ENCODE measurements at places on chromosomes 6 and 20.

DNA sequence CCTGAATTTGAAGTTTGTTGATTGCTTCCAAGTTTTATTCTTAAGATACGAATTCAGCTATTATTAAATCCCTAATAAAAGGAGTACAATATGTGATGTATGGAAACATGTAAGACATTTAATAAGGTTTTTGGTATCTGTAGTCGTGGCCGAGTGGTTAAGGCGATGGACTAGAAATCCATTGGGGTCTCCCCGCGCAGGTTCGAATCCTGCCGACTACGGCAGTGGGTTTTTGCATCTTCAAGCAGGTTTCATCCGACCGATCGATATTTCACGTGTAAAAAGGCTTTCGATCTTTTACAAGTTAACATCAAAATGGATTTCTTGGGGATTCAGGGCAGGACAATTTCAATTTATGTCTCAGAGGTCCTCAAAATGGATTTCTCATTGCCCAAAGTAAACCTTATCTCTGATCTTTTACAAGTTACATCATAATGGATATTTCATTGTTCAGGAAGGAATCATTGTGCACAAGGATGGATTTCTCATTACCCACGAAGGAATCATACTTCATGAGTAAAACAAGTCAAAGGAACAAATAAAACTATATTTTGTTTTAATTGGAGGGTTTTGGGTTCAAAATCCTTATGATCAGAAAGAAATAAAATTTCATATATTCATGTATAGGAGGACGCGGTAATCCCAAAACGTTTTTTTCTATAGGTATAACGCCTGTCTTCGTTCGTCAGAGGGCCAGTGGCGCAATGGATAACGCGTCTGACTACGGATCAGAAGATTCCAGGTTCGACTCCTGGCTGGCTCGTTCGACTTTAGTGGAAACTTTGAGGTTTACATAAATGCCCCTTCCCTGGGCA is 37.3 kb upstream of the BTN3A2 start:
- no peak for DNase-seq

GRCh38 chr20:63067266-63067635 is 60.5 kb upstream of the BHLHE23 start:
- DNase-seq, result no peak

- DNase-seq, result no peak
Measured at GRCh38 chr6:13274707-13275434, 53.5 kb downstream of the TBC1D7 start.

DNA sequence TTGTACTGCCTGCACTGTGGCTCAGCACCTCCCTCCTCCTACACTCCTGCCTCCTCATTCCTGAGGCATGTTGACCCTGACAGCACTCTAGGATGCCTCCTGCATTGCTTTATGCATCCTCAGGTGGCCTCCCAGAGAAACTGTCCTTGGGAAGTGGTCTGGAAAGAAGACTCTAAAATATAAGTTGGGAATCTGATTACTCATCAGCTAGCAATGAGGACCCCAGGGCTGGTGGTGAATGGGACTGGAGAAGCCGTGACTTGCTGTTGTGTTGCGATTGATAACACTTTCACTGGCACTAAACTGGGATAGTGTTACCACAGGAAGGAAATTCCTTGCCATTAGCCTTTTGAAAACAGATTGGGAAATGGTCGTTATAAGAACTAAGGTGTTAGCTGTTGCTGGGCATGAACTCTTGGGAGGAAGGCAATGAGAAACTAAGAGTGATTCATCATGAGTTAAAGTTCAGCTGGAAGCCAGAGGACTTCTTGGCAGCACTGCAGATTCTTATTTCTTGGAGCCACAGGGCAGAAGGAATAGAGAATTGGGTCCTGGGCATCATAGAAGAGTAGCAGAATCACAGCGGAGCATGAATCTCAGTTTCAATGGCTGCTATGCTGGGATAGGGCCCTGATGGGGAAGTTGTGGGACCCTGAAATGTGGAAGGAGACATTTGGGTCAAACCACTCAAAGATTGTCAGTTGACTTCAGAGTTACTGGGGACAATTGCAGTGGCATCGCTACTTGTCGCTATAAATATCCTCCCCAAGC is 10.1 kb upstream of the SIRPD start:
- no peak for DNase-seq

- DNase-seq, result no peak
Measured at GRCh38 chr6:89679215-89680120, 40.9 kb upstream of the LYRM2 start.

- no peak for DNase-seq
Measured at GRCh38 chr6:166786704-166787293, 159.7 kb upstream of the RPS6KA2 start.

DNA sequence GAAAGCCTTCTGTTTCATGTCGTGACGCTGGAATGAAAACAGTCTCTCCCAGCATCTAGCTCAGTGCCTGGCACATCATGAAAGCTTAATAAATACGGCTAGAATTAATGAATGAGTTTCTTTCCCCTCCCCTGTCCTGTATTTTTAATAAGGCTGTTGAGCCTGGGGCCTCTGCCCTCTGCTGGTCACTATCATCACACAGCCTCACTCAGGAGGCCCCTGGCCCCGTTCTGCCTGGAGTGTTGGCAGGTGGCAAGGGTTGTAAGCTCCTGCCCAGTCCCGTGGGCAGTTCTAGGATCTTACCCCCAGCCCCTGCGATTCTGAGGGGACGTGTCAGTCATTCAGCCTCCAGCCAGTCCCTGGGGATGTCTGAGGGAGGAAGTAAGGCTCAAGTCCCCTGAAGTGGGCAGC is 41.4 kb downstream of the PHACTR3 start:
- no peak for DNase-seq

GRCh38 chr20:62921119-62921687 is 5.1 kb downstream of the DIDO1 start:
- DNase-seq, result peak; percentile 35

DNA sequence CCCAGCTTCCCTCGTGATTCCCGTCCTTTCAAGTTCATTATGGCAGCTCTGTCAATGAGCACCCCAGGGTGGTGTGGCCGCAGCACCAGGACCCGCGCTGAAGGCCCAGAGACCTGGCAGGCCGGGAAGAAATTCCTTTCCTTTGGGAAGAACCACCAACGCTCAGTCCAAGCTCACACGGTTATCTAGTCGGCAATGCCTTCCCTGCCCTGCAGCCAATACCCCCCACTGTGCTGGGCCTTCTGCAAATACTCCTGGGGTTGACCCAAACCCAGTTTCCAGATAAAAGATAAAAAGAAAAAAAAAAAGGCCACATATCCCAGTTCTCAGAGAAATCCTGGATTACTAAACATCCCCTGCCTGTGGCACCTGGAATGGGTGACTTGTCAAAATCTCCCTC is 28.7 kb downstream of the PXDC1 start:
- DNase-seq, result no peak

DNA sequence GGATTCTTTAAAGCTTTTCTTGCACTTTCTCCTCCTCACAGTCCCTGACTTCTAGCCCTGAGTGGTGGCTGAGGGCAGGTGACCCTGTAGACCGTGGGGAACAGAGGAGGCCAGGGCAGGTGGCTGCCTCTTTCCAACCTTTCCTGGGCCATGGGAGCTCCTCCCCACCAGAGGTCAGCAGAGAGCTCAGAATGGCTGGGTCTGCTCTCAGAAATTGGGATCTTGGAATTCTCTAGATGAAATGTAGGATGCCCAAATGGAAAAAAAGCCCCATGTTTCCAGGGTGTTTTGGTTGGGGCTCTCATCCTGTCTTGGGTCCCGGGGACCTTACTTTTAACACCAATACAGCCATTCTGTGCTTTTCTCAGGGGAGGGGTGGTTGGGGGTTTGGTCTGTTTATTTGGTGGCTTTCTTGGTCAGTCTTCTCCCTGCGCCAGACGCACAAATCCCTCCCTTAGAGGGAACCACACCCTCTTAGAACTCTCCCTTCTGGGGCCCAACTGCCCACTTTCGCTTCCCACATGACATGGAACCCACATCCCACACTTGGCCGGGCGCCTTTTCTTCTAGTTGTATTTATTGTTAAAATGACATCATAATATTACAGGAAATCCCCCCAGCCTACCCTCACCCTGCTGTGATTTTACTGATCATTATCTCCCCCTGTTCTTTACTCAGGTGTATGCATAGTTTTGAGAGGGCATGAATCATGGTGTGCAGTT is 17.9 kb downstream of the GNAS start:
- peak; percentile 33 for DNase-seq

GRCh38 chr6:143536461-143536865 is 24.9 kb upstream of the FUCA2 start:
- peak; percentile 18 for DNase-seq

- DNase-seq, result no peak
Measured at GRCh38 chr6:168147205-168147738, 68.3 kb upstream of the FRMD1 start.

GRCh38 chr20:36399147-36399968 is 93.2 kb downstream of the DLGAP4 start:
- no peak for DNase-seq

GRCh38 chr6:170025341-170025911 is 265.5 kb downstream of the DLL1 start:
- DNase-seq, result no peak

- DNase-seq, result no peak
Measured at GRCh38 chr6:106324726-106325335, 729 bp downstream of the ATG5 start.

GRCh38 chr6:43625393-43625992 is 3.6 kb downstream of the GTPBP2 start:
- DNase-seq, result no peak

DNA sequence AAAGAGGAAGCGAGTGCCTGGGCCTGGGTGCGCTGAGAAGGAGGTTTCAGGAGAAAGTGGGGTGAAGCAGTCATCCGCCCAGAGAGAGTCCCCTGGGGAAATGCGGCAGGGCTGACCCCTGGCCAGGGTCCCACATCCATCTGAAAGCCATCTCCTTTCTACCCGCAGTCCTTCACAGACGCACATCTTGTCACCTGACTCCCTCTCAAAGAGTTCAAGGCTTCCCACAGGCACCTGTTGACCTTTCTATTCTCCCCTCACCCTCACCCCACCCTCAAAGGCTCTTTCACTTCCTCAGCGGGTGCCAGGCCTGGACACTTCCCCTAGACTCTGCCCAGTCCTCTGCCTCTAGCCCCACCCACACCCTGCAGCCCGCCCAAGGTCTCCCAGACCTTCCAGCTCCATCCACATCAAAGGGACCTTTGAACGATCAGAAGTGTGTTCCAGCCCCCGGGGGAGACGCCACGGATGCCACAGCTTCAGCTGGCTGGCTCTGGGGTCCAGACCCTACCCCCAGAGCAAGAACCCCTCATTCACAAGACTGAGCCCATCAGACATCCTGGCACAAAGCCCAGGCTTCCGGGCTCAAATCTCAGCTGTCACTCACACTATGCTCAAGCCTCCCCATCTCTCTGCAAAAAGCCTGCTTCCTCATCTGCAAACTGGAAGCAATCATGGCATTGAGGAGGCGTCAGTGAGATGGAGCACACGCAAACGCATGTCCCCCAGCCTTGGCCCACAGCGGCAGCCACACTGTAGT is 2.1 kb downstream of the CTSZ start:
- no peak for DNase-seq

- DNase-seq, result no peak
Measured at GRCh38 chr20:50249447-50250388, 59.1 kb downstream of the CEBPB start.

DNA sequence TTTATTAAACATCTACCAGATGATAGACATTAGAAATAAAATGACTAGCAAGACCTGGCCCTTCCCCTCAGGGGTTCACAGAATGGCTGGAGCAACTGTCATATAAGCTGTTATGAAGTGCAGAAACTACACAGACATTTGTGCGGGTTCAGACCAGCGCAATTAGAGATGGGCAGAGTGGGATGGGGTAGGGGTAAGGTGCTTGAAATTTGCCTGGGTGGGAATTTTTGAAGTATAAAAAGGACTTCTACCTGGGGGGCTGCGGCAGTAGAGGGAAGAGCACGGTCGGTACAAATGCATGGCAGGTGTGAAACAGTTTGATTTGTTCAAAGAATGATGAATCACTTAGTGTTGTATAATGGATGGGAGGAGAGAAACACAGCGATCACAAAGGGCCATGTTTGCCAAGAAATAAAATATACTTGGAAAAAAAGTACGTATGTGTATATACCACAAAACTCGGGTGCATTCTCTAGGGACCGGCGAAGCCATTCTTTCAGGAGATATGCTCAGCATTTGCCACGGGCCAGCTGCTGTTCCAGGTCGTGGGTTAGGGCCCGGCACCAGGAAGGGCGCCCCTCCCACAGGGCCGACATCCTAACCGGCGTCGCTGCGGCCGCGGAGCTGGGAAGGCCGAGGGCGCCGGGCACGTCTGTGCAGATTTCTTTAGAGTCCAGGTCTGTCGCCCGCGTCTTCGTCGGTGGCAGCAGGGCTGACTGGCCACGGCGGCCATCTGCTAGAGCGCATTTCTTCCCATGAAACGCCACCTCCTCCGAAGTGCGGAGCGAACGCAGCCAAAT is 809 bp upstream of the NOL7 start:
- DNase-seq, result peak; percentile 12

DNA sequence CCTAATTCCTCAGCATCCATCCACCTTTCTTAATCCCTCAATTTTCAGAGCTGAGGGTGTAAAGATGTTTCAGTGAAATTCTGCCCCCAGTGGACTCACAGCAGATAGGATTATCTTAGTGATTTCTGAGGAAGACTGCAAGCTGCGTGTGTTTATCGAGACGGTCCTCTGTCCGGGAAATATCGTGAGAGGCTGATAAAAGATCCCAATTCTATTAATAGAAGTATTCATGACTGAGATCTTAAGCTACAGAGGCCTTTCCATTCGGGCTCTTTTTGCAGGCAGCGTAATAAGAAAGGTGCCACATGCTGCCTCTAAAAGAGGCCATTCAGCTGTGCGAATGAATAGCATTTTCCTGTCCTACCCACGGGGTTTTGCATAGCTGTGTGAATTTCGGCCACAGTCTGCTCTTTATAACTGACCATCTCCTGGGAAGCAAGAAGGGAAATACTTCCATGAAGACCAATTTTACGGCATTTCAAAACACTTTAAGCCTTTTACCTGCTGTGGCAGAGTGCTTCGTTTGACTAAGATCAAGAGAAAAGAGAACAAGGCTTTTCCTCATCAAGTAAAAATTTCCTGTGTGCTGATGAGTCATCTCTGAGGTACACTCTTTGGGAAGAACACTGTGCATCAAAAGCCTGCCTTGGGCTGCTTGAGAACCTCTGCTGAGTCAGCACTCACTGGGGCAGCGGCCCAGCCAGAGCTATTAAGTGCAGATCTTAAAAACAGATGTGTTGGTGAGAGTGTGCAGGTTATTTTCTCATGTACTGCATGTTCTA is 208.8 kb downstream of the ARHGAP18 start:
- no peak for DNase-seq

GRCh38 chr20:46572153-46572552 is 21.7 kb upstream of the OCSTAMP start:
- DNase-seq, result no peak

GRCh38 chr6:7747016-7747415 is 21.1 kb downstream of the BMP6 start:
- no peak for DNase-seq

- DNase-seq, result no peak
Measured at GRCh38 chr6:29553268-29554057, 6.1 kb downstream of the UBD start.

- DNase-seq, result no peak
Measured at GRCh38 chr6:8731874-8732273, 296.5 kb upstream of the SLC35B3 start.

GRCh38 chr6:107533415-107534059 is 43.6 kb downstream of the SOBP start:
- DNase-seq, result no peak

- DNase-seq, result no peak
Measured at GRCh38 chr6:113011389-113011788, 664.3 kb downstream of the RFPL4B start.
